ENCODE measurements at places on chromosomes 12 and 14.

DNA sequence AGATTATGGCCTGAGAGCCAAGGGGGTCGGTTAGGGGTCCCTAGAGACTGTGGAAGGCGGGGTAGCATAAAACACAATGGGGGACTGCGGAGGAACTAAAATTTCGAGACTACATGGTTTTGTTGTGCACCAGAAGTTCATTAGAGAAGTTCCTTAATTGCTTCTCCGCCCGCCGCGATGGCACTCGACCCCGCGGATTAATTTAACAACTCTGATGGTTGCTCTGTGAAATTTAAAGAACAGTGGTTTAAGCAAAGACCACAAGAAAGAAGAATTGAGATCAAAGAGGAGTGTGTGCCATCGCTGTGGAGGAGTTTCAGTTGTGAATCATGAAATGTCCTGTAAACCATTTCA lies 1.4 kb upstream of the CCDC88C start:
- DNase-seq, result no peak

DNA sequence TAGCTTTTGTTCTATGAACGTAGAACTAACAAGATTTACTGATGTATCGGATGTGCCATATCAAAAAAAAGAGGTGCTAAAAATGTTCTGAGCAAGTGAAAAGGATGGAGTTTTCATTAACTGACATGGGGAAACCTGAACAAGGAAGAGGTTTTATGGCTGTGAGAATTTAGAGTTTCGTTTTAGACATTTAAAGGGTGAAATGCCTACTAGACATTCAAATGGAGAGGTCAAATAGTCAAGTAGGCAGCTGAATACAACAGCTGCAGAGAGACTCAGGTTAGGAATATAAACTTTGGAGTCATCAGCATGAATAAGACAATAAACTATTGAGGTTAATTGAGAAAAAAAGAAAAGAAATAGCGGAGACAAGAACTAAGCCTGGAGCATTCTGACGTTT lies 364.9 kb upstream of the GARIN6 start:
- no peak for DNase-seq

GRCh38 chr12:4535092-4535491 lies 3.6 kb upstream of the RAD51AP1 start:
- no peak for DNase-seq

DNA sequence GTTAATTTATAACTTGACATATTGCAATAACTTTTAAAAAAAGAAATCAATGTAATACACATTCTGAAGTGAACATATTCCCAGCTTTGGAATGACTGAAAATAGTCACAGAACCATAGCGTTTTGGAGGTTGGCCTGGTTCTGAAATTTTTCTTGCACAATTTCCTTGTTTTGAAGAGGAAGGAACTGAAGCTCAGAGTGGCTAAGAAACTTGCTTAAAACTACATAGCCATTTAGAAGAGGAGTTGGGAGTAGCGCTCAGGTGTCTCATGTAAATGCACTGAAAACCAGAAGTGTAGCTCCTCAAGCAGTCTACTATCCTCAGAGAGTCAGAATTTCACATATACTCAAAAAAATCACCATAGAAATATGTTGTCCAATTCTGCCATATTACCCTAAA lies 41.2 kb downstream of the SLC38A1 start:
- DNase-seq, result no peak

DNA sequence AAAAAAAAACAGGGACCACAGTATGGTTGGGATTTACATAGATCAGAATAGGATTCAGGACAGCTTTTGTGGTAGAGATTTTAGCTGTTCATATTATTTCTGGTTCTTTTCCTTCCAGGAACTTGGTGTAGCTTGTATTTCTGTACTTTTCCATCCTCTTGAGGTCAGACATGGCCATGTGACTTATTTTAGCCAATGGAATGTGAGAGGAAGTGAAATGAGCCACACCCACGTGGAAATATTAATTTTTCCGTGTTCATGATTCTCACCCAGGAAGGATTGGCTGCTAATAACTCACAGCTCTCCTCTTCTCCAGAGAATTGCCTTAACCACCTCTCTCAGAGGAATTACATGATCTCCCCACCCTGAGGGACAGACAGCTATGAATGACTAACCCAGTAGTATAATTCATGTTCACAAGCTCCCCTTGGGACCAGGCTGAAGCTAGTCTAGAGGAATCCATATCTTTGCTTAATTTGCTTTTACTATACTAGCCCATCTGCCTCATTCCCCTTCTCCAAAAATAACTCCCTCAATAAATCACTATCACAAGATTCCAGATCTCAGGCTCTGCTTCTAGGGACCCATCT lies 340.4 kb downstream of the NUAK1 start:
- no peak for DNase-seq

DNA sequence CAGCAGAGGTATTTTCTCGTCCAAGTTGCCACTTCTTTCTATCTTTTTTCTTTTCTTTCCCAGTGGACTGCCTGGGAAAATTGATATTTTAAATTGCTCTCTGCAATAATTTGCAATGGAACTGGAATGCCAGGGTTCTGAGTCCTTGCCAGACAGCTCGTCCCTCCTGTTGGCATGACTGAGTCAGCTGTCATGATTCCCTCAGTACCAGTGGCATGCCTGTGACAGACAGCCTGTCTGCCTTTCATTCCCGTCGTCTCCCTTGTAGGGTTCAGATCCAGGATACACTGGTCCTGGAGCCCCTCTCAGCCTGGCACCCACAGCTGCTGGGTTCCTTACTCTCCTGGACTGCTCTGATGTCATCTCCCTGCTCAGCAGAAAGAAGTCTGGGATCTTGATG lies 84.8 kb downstream of the PTPN11 start:
- DNase-seq, result no peak

DNA sequence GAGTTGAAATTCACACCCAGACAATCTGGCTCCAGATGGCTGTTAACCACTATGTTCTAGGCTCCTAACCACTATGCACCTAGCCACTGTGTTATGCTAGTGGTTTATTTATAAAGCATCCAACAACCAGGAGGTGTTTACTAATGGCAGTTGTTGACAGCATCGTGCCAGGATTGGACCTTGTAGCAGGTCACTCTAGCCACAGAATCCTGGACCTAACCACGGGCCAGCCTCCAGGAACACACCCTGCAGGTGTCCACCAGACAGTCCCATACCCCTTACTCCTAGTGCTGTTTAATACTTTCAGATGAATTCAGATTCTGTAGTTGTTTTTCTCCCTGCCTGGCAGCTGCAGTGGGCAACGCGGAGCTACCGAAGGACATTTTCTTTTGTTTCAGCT lies 109.4 kb upstream of the MYL2 start:
- no peak for DNase-seq

- no peak for DNase-seq
These were observed 12.3 kb downstream of the ZC2HC1C start for GRCh38 chr14:75081660-75082229.

GRCh38 chr12:48816143-48816854 lies 2.0 kb upstream of the CACNB3 start:
- DNase-seq, result no peak

DNA sequence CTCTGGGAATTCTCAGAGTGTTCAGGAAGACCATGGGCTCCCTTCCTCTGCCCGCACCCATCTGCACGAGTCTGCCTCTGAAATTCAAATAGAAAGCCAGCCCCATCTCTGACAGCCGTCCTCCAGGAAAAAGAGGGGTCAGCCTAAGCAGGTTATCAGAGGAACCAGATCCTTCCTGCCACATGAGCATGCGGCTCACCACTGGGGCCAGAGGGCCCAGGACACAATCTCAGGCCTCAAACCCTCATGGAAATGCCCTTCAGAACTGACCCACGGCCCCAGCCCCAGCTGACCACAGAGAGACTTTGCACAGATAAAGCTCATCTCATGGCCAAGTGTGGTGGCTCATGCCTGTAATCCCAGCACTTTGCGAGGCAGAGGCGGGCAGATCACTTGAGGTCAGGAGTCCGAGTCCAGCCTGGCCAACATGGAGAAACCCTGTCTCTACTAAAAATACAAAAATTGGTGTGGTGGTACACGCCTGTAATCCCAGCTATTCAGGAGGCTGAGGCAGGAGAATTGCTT lies 23.2 kb downstream of the PXN start:
- no peak for DNase-seq

DNA sequence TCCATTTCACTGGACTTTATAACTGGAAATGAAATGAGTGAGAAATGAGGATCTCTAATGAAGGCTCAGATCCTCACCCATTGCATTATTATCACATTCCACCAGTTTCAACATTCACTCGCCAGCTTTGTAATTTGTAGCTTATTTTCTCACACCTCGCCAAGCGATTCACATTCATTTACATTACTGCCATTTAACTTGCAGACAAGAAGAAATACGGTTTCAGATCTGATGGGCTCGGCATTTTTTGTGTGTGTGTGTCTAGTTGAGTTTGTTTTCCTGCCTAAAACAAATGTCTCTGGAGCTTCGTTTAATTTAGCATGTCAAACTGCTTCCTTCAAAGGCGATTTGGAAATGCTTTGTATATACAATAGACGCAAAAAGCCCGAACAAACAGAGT lies 132.2 kb downstream of the FLRT2 start:
- no peak for DNase-seq

DNA sequence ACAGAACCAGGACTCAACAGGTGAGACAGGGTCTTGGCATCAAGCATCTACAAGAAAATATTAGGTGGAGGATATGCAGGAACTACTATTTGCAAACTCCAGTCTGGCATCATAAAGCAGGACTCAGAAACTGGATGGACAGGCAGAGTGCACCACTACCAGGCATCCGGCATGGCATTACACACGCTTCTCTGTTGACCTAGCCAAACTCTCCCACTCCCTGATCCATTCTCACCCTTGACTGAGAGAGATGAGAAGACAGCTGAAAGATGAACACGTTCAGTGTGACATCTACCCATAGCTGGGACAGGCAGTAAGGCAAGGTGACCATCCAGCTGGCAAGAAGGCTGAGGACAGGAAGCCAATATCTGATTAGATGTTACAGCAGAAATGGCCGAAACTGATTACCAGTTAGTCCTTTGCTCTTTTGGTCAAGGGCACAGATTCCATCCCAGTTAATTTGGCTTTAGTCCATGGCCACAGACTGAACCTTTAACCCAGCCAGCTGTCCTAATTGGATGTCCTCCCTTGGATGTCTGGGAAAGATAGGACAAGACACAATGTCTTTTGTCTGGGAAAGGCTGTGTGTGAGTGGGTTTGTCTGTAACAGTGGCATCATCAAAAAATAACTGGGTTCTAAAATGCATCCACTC lies 71.6 kb downstream of the BBS10 start:
- no peak for DNase-seq

DNA sequence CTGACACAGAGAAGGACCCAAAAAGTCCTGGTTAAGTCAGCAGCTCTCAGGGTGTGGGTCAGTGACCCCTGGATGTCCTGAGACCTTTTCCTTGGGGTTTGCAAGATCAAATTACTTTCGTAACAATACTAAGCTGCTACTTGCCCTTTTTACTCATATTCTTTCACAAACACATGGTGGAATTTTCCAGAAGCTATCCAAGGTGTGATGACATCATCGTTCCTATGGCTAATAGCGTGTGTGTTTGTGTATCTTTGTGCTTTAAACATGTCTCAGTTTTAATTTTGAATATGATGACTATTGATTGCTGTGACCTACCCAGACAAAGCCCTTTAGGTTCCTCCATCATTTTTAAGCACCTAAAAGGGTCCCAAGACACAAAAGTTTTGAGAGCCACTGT lies 176.2 kb downstream of the PHETA1 start:
- no peak for DNase-seq

DNA sequence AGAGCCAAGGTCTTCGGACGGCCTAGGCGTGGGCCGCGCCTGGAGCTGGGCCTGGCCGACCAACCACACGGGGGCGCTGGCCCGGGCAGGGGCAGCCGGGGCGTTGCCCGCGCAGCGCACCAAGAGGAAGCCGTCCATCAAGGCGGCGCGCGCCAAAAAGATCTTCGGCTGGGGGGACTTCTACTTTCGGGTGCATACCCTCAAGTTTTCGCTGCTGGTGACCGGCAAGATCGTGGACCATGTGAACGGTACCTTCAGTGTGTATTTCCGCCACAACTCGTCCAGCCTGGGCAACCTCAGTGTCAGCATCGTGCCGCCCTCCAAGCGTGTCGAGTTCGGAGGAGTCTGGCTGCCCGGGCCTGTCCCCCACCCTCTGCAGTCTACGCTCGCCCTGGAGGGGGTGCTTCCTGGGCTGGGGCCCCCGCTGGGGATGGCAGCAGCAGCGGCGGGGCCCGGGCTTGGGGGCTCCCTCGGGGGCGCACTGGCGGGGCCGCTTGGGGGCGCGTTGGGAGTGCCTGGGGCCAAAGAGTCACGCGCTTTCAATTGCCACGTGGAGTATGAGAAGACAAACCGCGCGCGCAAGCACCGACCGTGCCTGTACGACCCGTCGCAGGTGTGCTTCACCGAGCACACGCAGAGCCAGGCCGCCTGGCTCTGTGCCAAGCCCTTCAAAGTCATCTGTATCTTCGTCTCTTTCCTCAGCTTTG lies 4.4 kb upstream of the SHMT2 start:
- DNase-seq, result no peak

- no peak for DNase-seq
These were observed 185.8 kb upstream of the NOS1 start for GRCh38 chr12:117547209-117547608.

DNA sequence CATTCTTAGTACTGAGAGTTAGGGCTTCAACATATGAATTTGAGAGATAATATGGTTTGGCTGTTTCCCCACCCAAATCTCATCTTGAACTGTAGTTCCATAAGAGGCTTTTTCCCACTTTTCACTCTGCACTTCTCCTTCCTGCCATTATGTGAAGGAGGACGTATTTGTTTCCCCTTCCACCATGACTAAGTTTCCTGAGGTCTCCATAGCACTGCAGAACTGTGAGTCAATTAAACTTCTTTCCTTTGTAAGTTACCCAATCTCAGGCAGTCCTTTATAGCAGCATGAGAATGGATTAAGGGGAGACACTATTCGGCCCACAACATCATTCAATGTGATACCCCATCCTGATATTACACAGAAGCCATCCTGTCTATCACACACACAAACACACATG lies 36.8 kb upstream of the ALG10B start:
- DNase-seq, result no peak

- DNase-seq, result no peak
These were observed 1.1 kb downstream of the GXYLT1 start for GRCh38 chr12:42143452-42144157.

DNA sequence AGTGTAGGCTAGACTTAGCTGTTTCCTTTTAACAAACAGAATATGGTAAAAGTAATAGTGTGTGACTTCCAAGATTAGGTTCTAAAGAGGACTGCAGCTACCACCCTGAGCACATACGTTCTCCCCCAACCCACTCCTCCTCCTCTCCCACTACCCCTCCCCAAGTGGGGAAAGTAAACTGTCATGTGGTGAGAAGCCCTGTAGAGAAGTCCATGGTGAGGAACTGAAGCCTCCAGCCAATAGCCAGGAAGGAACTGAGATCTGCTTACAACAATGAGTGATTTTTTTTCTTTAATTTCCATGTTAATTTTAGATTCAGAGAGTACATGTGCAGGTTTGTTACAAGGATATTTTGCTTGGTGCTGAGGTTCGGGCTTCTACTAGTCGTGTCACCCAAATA lies 57.0 kb upstream of the EGLN3 start:
- DNase-seq, result no peak

GRCh38 chr14:89504602-89505313 lies 87.7 kb upstream of the FOXN3 start:
- no peak for DNase-seq

GRCh38 chr14:77618381-77618970 lies 2.0 kb upstream of the SPTLC2 start:
- no peak for DNase-seq

- peak; percentile 6 for DNase-seq
These were observed 578 bp downstream of the DCAF5 start for GRCh38 chr14:69152181-69152901.

GRCh38 chr12:67498991-67499390 lies 149.6 kb upstream of the DYRK2 start:
- no peak for DNase-seq
